HuH-7.5 (cell line): ENCODE measurements at places on chromosomes 5 and 9.

DNA sequence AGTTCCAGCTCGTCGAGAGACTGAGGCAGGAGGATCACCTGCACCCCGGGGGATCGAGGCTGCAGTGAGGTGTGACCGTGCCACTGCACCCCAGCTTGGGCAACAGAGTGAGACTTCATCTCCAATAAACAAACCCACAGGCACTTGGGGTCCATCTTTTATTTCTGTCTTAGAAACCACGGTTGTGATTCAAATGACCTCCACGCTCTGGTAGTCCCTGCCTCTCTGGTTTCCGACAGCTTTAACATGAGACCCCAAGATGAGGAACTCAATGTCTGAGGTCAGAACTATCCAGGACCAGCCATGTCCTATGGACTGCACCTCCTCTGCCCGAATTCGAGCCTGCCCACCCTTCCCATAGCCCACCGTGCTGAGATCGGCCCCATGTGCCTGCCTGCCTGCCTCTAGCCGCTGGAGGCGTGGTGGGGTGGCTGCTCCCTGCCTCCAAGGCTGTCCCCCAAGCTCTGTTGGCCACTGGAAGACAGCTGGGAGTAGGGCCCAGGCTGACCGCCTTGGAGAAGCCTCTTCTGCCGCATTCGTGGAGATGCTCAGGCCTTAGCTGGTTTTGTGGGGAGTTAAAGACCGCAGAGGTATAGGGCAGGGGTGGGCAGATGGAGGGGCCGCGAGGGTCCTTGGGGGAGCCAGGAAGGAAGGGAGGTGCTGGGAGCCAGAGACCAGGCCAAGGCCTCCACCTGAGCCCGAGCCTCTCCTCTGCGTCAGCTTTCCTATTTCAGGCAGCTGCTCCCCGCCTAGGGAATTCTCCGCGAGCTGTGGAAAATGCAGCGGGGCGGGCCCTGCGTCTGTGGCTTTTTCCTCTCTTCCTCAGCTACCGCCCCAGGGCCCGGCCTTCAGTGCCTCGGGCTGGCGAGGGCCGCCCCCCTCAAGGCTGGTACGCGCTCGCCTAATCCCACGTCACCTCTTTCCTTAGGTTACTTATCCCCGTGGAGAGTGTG lies 6.9 kb upstream of the WDR5 start:
- DNase-seq: no peak

GRCh38 chr5:124697501-124697900 lies 48.9 kb downstream of the ZNF608 start:
- DNase-seq: no peak

- DNase-seq: no peak
Measured at GRCh38 chr5:124662181-124662781, 84.2 kb downstream of the ZNF608 start.

DNA sequence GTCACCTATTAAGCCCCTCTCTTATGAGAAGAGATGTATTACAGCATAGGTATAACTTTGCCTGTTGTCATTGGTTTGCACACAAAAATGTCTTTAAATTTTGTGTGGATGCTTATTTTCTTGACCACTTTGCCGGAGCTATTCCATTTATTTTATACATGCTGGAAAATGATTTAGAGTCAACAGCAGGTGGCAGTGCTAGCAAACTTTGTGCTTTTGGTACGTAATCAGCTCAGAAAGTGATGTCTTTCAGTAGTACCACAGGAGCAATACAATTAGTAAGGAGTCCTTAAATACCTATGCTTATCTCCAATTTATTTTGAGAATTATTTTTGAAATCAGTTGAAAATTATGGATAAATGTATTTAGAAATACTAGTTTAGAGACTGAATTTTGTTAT lies 19.8 kb upstream of the NUDT12 start:
- DNase-seq: no peak

GRCh38 chr9:26058111-26058895 lies 380.1 kb upstream of the TUSC1 start:
- DNase-seq: no peak

GRCh38 chr5:170450061-170450669 lies 53.7 kb upstream of the KCNIP1 start:
- no peak for DNase-seq

DNA sequence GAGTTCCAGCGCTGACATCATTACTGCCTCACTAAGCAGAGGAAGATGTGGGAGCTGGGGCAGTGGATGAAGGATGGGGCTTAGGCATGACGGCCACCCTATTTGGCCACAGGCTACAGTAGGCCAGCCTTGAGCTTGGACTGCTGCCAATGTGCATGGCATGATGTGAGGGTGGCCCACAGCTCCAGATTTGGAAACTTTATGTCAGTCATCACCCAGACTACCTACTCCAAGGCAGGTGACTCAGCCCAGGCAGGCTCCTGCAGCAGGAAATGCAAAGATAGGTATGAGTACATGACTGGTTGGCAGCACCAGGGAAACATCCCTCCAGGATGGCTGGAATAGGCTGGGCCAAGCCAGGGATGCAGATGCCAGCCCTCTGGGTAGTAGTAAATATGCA lies 303.6 kb downstream of the SPOCK1 start:
- no peak for DNase-seq

- DNase-seq: no peak
Measured at GRCh38 chr5:82374637-82375036, 96.5 kb upstream of the RPS23 start.

DNA sequence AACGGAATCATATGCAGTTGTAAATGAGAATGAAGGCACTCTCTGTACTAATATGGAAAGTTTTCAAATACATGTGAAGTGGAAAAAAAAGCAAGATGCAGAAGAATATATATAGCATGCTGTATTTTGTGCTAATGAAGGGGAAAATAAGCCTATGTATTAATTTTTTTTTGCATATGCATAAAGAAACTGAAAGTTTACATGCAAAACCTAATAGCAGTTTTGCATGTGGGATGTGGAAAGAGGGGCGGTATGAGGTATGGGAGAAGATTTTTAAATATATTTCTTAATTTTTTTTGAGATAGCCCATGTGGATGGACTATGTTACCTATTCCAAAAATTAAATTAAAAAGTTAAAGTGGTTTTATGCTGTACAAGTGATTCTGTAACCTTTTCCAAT lies 83.7 kb upstream of the IL12B start:
- DNase-seq: no peak

DNA sequence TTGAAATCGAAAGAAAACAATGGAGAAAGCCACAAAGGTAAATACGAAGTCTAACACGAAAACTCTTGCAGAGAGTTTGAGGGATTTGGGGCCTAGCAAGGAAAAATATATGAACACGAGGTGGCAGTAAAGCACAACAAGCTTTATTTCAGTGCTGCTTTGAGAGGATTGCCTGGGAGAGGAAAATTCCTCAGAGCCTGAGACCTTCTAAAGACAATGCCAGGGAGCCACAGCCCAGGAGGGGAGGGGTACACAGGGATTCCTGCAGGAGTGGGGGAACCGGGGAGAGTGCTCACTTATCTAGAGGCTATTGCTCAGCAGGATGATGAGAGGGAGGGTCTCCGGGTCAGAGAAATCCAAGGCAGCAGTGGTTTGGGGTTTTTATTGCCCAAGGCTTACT lies 134.9 kb upstream of the ADCY2 start:
- peak; percentile 13 for DNase-seq

- DNase-seq: no peak
Measured at GRCh38 chr9:107833295-107833694, 343.7 kb upstream of the KLF4 start.

DNA sequence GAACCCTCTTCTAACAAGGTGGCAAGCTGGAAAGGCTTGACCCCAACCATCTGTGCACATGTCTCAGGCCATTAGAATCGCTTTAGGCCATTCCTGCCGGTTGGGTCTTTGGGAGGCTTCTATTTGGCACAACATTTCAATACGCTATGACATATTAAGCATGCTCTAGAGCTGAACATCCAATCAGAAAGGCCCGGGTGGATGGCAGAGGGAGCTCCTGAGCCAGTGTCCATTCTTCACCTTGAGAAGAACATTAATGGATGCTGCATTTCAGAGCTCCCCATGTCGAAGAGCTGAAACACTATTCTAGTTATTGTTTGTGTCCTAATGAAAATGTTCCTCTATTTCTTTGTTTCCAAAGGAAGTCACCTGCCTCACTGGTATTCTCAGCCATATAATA lies 12.8 kb downstream of the SPATA9 start:
- DNase-seq: no peak

DNA sequence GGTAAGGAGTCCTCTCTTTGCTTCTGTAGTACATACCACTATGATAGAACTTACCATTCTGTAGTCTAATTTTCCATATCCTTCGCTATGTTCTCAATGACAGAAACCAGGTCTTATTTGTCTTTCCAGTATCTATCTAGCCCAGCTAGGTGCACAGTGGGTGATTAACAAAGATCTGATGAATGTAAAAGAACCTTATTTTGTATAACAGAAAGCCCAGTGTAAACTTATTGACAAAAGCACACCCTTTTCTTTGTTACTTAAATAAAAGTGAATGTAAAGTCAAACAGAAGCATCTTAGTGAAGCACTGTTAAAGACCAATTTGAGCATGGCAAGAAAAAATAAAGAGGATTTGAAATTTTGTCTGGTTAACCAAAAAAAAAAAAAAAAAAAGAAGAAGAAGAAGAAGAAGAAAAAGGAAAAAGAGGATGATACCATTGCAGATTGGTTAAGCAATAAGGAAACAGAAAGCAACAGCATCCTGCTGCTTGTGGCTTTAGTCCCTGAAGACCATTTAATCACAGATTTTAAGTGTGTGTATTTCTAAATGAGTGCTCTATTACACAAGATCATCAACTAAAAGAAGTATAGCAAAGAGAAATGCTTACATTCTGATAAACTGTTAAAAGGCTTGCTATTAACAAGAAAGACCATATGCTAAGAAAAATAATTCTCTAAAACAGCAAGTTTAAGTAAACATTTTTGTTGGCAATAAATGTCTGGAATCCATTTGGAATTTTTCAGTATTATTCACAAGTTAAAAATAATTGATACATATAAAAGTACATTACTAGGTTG lies 21.2 kb downstream of the MEGF9 start:
- no peak for DNase-seq

DNA sequence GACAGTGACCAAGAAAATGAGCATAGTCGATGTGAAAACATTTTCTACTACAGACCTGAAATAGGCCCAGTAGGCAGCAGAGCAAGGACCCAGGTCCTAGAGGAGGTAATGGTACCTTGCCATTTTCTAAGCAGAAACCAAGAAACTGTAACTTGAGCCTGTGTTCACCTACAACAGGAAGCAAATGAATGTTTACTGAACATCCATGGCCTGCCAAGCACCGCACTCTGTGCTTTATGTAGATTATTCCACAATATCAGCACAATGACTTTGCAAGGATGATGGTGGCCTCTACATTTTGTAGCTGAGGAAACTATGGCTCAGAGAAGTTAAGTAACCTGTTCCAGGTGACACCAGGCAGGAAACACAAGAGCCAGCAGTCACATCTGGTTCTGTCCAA lies 215.3 kb downstream of the SPOCK1 start:
- DNase-seq: no peak

- DNase-seq: no peak
Measured at GRCh38 chr9:15160673-15161072, 146.3 kb downstream of the TTC39B start.

- DNase-seq: no peak
Measured at GRCh38 chr5:4625206-4625896, 514.8 kb upstream of the ADAMTS16 start.

DNA sequence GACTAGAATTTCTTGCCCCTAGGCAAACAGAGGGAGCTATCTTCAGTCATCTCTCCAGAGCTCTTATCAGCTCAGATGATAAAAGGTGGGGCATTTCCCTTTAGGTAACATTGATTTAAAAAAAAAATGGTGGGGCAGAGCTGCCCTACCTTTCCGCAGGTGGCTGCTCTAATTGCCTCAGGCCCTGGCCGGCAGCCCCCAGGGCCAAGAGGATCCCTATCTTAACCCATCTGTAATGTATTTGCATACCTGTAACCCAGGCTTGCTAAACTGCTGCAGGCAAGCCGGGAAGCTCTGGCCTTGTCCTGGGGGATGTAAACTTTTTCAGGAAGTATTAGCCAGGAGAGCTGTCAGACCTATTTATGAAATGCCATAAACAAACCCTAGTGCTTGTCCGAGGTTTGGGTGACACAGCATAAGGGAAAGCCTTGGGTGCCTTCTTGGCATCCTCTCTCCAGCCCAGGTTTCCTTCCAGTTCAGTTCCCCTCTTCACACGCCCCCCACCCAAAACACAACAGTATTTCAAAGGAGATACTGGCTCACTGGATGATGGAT lies 20.9 kb upstream of the ZSWIM6 start:
- DNase-seq: no peak

GRCh38 chr5:109838157-109838556 lies 148.4 kb downstream of the MAN2A1 start:
- no peak for DNase-seq

GRCh38 chr9:135849181-135849580 lies 58.2 kb downstream of the CAMSAP1 start:
- no peak for DNase-seq

DNA sequence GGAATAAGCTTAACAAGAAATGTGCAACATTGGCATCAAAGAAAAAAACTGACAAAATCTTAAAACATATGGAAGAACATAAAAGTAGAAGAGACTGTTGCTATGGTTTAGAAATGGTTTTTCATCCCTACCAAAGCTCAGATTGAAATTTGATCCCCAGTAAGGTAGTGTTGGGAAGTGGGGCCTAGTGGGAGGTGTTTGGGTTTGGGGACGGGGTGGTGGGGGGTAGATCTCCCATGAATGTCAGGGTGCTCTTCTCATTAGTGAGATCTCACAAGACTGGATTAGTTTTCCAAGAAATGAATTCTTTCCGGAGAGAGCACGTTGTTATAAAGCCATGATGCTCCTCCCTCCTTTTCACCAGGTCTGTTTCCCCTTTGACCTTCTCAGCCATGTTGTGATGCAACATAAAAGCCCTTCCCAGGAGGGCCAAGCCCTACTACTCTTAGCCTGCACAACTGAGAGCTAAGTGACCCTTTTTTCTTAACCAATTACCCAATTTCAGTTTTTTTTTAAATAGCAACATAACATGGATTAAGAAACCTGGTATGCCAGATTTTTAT lies 10.6 kb downstream of the TMEM167A start:
- no peak for DNase-seq

DNA sequence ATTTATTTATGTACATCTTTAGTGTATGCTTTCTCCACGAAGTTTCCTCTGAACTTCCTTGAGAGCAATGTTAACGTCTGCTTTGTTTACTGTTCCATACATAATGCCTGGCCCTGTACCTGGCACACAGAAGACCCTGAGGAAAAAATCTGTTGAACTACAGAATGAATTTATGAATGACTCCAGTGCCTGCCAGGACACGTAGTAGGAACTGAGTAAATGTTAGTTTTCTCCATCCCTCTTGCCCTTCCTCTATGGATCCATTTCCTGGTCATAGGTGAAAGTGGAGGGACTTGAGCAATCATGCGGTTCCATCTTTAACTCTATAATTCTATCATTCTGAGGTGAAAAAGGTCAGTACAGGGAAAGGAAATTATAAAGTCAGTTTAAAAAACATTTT lies 117.7 kb downstream of the MAPKAP1 start:
- no peak for DNase-seq
